ENCODE measurements at places on chromosomes 11 and 22.
A peak's percentile ranks its signal among the peaks of the same experiment; 100 is the strongest.

DNA sequence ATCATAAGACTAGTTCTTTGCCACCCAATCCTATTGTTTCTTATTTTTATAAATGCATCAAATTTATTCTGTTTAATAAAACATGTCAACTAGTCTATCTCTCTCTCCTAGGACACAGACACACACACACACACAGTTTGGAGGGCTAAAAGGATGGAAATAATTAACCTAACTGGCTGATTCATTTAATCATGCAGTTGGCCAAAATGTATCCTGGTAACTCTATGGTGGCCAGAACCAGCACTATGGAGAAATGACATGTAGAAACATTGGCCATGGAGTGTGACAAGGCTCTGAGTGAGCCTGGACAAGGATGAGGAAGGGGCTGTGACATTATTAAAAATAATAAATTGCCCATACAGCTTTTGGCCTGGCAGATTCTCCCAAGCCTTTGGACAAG is 64.1 kb downstream of the CLPB start:
- no peak for DNase-seq

DNA sequence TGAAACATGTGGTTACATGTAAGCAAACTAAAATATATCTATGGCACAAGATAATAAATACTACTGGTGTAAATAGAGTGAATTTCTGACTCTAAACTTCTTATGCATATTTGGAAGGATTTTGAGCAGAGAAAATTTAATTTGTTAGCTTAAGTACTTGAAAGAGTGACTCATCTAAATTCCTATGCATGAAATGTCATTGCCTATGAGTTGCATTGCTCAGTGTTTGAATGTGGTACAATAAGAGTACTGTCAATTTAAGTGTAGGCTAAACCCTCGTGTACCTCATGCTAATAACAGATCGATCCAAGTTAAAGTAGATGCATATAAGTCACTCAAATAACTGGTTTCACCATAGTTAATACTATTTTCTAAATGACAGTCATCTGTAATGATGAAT is 5.3 kb upstream of the CARD18 start:
- DNase-seq, result no peak

GRCh38 chr11:78038697-78039313 is 15.7 kb upstream of the KCTD14 start:
- DNase-seq, result no peak

- peak; percentile 92 for DNase-seq
Measured at GRCh38 chr22:22692707-22693530, 48.5 kb downstream of the GGTLC2 start.

DNA sequence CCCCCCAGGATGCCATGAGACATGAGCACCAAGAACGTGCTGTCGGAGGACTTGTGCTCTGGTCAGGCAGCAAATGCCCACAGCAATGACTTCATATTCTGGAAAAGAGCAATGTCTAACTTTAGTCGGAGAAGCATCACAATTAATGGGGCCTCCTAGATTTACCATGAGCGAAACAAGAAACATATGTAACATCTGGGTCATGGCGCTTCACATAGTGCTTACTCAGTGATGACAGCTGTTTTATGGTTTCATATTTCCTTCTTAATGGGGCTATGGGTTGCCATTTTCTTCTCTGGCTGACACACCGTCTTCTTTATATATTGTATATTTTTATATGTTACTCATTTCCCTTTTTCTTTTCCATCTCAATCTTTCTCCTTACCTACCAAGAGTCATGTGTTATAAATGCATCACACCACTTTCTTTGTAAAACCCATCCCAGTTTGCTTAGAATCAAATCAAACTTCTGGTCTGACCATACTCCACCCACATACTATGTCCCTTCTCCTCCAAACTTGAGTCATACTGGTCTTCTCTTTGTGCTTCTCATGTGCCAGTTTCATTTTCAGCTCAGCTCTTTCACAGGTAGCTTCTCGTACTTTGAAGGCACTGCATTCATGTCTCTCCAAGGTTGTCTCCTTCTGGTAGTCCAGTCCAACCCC is 9.4 kb upstream of the CASP12 start:
- no peak for DNase-seq

DNA sequence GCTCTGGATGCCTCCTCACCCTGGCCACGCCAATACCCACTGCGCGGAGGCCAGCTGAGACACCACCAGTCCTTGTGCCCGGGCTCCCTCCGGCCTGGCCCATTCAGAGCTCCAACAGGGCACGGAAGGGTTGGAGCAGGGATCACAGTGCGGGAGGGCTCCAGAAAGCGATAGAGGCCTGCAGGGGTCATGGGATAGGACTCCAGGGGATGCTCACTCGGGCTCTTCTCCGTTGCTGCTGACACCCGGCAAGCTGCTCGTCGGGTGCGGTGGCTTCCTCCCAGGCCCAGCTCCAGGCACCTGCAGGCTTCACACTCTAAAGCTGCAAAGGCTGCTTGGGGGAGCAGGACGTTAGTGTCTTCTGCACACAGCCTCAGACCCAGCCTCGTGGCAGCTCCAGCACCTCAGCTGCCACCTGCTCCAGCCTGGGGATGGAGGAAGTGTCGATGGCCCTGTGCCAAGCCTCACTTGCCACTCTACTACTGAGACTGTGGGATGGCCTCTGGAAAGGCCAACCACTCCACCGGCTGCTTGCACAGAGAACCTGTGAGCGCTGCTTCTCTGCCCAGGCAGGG is 10.6 kb downstream of the WNT7B start:
- no peak for DNase-seq

DNA sequence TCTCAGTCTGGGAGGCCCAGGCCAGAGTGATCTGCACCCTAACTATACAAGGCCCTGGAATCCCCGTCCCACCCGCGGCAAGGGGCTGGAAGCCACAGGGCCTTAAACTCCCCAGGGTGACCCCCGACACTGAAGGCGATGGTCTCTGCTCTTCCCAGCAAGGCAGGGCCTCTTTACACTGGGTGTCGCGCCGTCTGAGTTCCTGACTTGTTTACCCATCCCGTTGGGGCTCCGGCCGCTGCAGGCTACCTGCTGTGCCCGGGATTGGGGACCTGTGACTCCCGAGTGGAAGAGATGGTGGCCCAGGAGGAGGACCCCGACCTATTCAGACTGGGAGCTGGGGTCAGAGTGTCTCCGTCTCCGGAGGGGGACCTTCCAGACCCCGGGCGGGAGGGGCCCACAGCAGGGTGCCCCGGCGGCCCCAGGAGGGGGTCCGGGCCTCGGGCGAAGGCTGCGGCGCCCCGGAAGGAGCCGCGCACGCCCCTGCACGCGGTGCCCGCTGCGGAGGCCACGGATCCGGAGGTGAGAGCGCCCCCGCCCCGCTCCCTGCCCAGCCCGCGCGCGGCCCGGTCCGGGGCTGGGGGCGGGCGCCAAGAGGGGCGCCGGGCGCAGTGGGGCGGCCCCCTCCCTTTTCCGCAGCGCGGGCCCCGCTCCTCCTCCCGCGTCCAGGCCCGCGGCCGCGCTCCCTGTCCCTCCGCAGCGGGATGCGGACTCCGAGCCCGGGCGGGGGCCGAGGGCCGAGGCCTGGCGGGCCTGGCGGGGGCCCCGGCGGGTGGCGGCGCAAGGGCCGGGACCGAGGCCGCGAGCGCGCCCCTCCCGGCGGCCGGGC is 560 bp upstream of the MPPED1 start:
- DNase-seq, result no peak

DNA sequence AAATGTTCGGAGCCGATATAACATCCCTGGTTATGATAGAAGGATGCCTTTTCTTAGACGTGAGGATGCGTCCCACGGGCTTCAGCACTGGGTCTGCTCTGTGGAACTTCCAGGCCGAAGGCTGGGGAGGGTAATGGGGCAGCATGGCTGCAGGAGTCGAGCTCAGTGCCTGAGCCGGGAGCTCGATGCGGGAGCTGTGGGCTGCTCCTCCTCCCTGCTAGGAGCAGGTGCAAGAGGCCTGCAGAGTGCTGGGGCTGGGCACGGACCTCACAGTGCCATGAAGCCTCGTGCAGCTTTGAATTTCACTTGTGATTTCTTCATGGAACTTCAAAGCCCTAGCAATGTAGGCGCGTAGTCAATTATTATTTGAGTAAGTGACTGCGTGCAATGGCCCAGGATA is 6.0 kb downstream of the TUBA8 start:
- peak; percentile 29 for DNase-seq

GRCh38 chr22:46906326-46907045 is 144.0 kb downstream of the TBC1D22A start:
- peak; percentile 36 for DNase-seq

- DNase-seq, result no peak
Measured at GRCh38 chr11:80515097-80515496, 1074.3 kb upstream of the TENM4 start.

GRCh38 chr11:120324932-120325810 is at the start of gene TLCD5:
TLCD5 (plus strand) TSS chr11:120325299; CDS start chr11:120327442, 2,143 bp downstream.
- DNase-seq, result peak; percentile 96

GRCh38 chr11:77725433-77725832 is 87.8 kb upstream of the CLNS1A start:
- no peak for DNase-seq
